ENCODE measurements at places on chromosomes 11 and 22. TPM values are rescaled to one million over a fixed set of nuclear protein-coding genes. Genes with fewer than 3 reads are reported as not detected.

Gene OR52N4
- total RNA-seq = not detected

Gene CHST1
- total RNA-seq = 12.5 TPM

Gene DPP3
- total RNA-seq = 44.4 TPM

Gene HSPB2
- 2.4 TPM for total RNA-seq

Gene HOATZ
- not detected for total RNA-seq

Gene IL18
- 0.85 TPM for total RNA-seq

Gene TRIM29
- not detected for total RNA-seq

Gene KCNJ11
- total RNA-seq = not detected

Gene SLC22A12
- not detected for total RNA-seq

Gene ANO1
- total RNA-seq = 1.5 TPM

Gene APOL5
- not detected for total RNA-seq

Gene LRRC56
- 2.7 TPM for total RNA-seq

GRCh38 chr11:103581760-103582159, 454.7 kb upstream of the DDI1 start:
- no peak for DNase-seq

GRCh38 chr22:39594411-39594810, 23.9 kb downstream of the CACNA1I start:
- no peak for DNase-seq

GRCh38 chr11:113991170-113991569, 16.3 kb downstream of the HTR3A start:
- DNase-seq = no peak

GRCh38 chr11:107821199-107821927, 37.2 kb downstream of the SLC35F2 start:
- DNase-seq = no peak

DNA sequence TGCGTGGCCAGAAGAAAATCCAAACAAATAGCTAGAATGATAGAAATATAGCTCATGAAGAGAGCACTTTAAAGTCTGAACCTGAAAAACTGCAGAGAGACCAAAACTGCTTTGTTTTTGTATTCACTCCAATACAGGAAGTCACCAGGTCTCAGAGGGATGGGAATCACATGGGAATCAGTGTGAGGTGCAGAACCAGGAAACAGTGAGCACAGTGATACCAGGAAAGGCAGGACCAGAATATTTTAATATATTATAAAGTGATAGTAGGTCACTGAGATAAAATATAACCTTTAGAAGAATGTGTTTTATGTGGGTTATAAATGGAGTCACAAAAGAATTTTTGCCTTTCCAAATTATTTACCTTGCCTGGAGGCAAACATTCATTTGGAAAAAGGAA, 277.3 kb downstream of the CASP12 start:
- no peak for DNase-seq

DNA sequence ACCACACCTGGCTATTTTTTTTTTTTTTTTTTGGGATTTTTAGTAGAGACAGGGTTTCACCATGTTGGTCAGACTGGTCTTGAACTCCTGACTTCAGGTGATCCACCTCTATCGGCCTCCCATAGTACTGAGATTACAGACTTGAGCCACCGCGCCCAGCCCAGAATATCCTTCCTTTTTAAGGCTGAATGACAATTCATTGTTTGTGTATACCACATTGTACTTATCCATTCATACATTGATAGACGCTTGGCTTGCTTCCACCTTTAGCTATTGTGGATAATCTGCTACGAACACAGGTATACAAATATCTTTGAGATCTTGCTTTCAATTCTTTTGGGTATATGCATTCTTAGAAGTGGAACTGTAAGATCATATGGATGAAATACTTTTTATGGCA, 10.8 kb upstream of the RASSF10 start:
- DNase-seq = no peak

- no peak for DNase-seq
Measured at GRCh38 chr11:73521621-73522020, 76.3 kb downstream of the FAM168A start.

DNA sequence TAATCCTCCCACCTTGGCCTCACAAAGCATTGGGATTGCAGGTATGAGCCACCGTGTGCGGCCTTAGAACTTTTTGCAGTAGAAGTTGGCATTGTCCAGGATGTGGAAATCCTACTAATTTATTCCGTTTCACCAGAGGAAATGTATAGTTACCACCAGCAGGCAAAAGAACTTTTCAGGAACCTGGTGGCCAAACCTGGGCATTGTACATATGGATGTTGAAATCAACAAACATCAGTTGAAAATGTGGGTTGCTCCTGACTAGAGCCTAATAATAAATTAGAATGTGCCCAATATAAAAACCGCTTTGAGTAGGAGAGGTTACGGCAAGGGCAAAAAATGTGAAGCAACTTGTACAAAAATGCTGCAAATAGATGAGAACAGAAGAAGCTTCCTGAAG, 40.7 kb upstream of the XBP1 start:
- no peak for DNase-seq

GRCh38 chr11:111406091-111406490, 27.0 kb upstream of the POU2AF1 start:
- DNase-seq = no peak

- DNase-seq = no peak
Measured at GRCh38 chr11:100932474-100933100, 197.0 kb downstream of the PGR start.

- no peak for DNase-seq
Measured at GRCh38 chr11:72683782-72684200, 9.6 kb upstream of the PDE2A start.

DNA sequence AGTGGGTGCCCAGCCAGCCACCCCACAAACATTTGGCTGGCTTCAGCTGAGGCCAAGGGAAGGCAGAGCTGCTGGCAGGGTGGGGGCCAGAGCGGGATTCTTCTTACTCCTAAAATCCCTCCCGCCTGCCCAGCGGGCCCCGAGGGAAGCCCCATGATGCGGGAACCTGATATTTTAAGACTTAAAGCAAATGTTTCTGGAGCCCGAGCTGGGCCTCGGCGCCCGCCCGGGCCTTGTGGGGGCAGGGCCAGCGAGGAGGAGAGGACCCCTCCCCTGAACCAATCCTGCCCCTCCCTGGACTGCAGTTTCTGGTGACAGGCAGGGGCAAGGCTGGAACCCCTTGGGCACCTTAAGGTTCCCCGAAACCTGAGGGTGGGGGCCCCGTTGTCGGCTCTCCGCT, 17.2 kb downstream of the GP1BB start:
- no peak for DNase-seq

DNA sequence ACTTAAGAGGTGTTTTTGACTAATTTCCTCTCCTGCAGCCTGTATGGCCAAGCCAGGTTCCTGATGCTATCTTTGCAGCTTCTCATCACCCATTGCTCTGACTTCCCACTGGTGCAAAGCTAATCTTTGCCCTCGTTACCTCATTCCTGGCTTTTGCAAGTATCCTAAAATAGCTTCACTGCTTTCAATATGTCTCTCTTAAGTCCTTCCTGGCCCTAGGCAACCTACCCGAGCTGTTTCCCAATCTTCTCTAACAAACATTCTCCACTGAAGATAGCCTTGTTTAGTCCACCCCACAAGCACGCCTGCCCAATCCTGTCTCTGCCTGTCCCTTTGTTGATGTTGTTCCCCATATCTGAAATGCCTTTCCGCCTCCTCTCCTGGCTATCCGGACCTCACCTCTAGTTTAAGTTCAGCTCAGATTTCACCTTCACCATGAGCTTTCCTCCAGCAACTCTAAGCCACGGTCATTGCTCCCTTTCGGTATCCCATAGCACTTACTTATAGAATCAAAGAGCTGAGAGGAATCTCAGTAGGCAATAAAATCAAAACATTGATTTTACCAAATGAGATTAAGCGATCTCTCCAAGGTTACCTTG, 30.1 kb upstream of the CECR2 start:
- DNase-seq = peak; percentile 4

GRCh38 chr22:42261296-42261695, 9.2 kb downstream of the TCF20 start:
- DNase-seq = no peak

- no peak for DNase-seq
Measured at GRCh38 chr11:26717771-26718170, 4.1 kb downstream of the SLC5A12 start.

GRCh38 chr11:74925281-74925680, 23.6 kb downstream of the XRRA1 start:
- no peak for DNase-seq
